Occipital lobe (tissue), 3 donors: ENCODE measurements at places on chromosomes 5 and 9. TPM values are rescaled to one million over a fixed set of nuclear protein-coding genes. Genes with fewer than 3 reads are reported as not detected.

The FBP2 gene
- total RNA-seq = not detected

The TMEM252 gene
- total RNA-seq = not detected

- DNase-seq = no peak
Observed at GRCh38 chr5:133534566-133534965, 77.8 kb downstream of the FSTL4 start.

- no peak for DNase-seq
Observed at GRCh38 chr9:76203373-76203772, 190.9 kb downstream of the RFK start.

- no peak for DNase-seq
Observed at GRCh38 chr5:113378081-113378480, 56.7 kb downstream of the TSSK1B start.
